Cardiac ventricle fibroblast (primary cell): ENCODE measurements at places on chromosomes 6 and 20. TPM values are rescaled to one million over a fixed set of nuclear protein-coding genes. Genes with fewer than 3 reads are reported as not detected.

The SLC16A10 gene
- not detected in 2 replicates for total RNA-seq

The RNF144B gene
- 0.56 and 0.64 TPM in 2 replicates for total RNA-seq

The CALHM6 gene
- total RNA-seq = 2.8 and 5.1 TPM in 2 replicates

The PRDM13 gene
- total RNA-seq = not detected in 2 replicates

The CLVS2 gene
- total RNA-seq = under 0.01 TPM in 1 of 2 replicates, not detected in the other

The PPIL4 gene
- 23.9 and 31.2 TPM in 2 replicates for total RNA-seq

The CALHM4 gene
- total RNA-seq = not detected in 2 replicates

The EPHA7 gene
- total RNA-seq = 0.05 TPM in 1 of 2 replicates, not detected in the other

The CCN6 gene
- total RNA-seq = not detected in 2 replicates
